ENCODE measurements at places on chromosomes 7 and 10. TPM values are rescaled to one million over a fixed set of nuclear protein-coding genes. Genes with fewer than 3 reads are reported as not detected.

TUBAL3 gene
- not detected for total RNA-seq

GRCh38 chr7:42337225-42337905 lies 100.4 kb upstream of the GLI3 start:
- no peaks in the 10 kb centered on the region for H3K4me1 ChIP-seq
- H3K4me3 ChIP-seq = no peak overlapping the region
- DNase-seq = no peak

TSPAN15 gene
- 6.2 TPM for total RNA-seq

- no peak within 1 kb of the TSS for H3K4me3 ChIP-seq
- H3K27me3 ChIP-seq = no peaks in the 10 kb centered on the region
- DNase-seq = no peak
- H3K36me3 ChIP-seq = no peaks in the 10 kb centered on the region
- no peaks in the 10 kb centered on the region for H3K4me1 ChIP-seq
- no peak within 1 kb of the TSS for H3K27ac ChIP-seq
These were observed at the start of gene TACC2 for GRCh38 chr10:121988361-121989324. Gene TACC2, plus strand, starts transcription at chr10:121989163. Its CDS starts 32,819 bp downstream, at chr10:122021982.

GRCh38 chr10:97597778-97598177 lies 8.3 kb downstream of the C10orf62 start:
- H3K27me3 ChIP-seq = peaks cover 5% of the 10 kb centered on the region
- no peak overlapping the region for H3K4me3 ChIP-seq
- no peaks in the 10 kb centered on the region for H3K4me1 ChIP-seq
- no peaks in the 10 kb centered on the region for H3K36me3 ChIP-seq
- no peak for DNase-seq
- H3K27ac ChIP-seq = no peak overlapping the region

DNA sequence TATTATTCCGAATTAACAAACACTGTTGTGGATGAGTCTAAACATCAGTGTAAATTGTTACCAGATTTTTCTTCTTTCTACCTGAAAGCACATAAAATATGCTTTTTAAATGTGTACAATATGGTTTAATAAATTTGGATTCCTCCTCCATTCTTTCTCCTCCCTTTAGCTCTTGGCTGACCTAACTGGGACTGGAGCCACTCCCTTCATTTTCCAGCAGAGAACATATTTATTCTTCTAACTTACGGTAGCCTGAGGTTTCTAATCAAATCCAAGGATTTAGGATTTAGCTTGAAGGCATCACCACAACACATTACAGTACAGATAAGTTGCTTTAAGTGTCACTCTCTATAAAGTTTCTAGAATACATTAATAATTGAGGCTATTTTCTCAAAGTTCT lies 88.2 kb upstream of the SEMA3C start:
- H3K36me3 ChIP-seq = no peaks in the 10 kb centered on the region
- H3K4me1 ChIP-seq = no peaks in the 10 kb centered on the region
- no peak overlapping the region for H3K4me3 ChIP-seq

STEAP4 gene
- 0.20 TPM for total RNA-seq

- H3K27me3 ChIP-seq = no peaks in the 10 kb centered on the region
- H3K4me1 ChIP-seq = peaks cover 49% of the 10 kb centered on the region
- DNase-seq = no peak
- no peak overlapping the region for H3K27ac ChIP-seq
These were observed 36.5 kb downstream of the ZMIZ1 start for GRCh38 chr10:79105150-79105739.

PTPRZ1 gene
- not detected for total RNA-seq

GRCh38 chr7:110938165-110938564 lies 152.8 kb upstream of the LRRN3 start:
- H3K4me1 ChIP-seq = no peaks in the 10 kb centered on the region
- DNase-seq = no peak
- no peak overlapping the region for H3K27ac ChIP-seq
- no peaks in the 10 kb centered on the region for H3K27me3 ChIP-seq
- H3K4me3 ChIP-seq = no peak overlapping the region
- H3K36me3 ChIP-seq = no peaks in the 10 kb centered on the region

- DNase-seq = no peak
- no peak overlapping the region for H3K27ac ChIP-seq
- no peaks in the 10 kb centered on the region for H3K27me3 ChIP-seq
- H3K4me1 ChIP-seq = no peaks in the 10 kb centered on the region
- no peak overlapping the region for H3K4me3 ChIP-seq
These were observed 97.4 kb downstream of the CPED1 start for GRCh38 chr7:121085922-121086321.

GRCh38 chr10:97347317-97347716 lies 12.8 kb upstream of the FRAT2 start:
- no peak for DNase-seq
- H3K4me3 ChIP-seq = no peak overlapping the region
- H3K4me1 ChIP-seq = no peaks in the 10 kb centered on the region
- H3K27ac ChIP-seq = no peak overlapping the region
- no peaks in the 10 kb centered on the region for H3K36me3 ChIP-seq

DNA sequence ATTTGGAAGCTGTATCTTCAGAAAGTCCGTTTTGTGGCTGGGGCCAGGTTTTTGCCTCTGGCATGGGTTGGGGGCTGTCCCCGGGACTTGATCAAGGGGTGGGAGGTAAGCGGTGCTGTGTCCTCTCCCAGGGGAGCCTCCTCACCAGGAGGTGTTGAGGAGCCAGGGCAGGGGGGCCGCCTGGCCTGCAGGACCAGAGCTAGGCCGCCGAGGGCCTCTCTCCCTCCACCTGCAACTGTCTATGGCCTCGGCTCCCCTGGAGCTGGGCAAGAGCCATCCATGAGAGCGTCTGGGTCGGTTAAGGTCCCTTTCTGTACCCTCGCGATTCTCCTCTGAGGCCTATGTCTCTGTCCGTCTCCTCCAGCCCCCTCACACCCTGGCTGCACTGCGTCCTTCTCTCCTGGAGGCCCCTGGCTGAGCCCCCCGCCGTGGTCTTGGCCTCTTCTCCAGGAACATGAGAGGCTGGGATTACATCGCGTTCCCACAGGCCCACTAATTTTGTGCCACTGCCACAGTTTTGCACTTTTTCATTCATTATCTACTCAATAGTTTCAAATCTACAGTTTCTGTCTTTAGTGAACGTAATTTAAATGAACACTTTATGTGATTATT lies 20.6 kb downstream of the CALML5 start:
- no peak overlapping the region for H3K27ac ChIP-seq
- H3K4me1 ChIP-seq = no peaks in the 10 kb centered on the region
- no peaks in the 10 kb centered on the region for H3K27me3 ChIP-seq
